ENCODE measurements at places on chromosomes 16 and 17.

GRCh38 chr17:58086953-58087352 lies 3.7 kb downstream of the DYNLL2 start:
- no peak for DNase-seq

DNA sequence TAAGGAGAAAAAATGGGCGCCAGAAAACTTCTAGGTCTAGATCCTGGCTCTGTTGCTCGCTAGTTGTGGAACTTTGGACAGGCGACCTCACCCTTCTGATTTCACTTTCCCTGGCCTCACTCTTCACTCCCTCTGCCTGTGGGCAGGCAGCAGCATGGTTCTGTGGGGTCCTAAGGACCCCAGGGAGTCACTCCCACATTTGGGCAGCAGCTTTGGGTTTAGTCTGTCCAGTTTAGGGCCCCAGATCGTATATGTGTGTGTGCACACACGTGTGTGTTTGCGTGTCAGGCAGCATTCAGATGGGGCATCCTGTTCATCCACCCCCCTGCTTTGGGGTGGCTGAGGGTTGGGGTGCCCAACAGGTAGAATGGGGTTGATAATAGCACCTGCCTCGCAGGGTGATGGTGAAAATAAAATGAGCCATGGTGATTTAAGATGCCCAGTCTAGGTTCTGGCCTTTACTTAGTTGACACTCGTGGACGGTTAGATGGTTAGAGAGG lies 102.2 kb downstream of the RAB11FIP4 start:
- DNase-seq, result no peak

DNA sequence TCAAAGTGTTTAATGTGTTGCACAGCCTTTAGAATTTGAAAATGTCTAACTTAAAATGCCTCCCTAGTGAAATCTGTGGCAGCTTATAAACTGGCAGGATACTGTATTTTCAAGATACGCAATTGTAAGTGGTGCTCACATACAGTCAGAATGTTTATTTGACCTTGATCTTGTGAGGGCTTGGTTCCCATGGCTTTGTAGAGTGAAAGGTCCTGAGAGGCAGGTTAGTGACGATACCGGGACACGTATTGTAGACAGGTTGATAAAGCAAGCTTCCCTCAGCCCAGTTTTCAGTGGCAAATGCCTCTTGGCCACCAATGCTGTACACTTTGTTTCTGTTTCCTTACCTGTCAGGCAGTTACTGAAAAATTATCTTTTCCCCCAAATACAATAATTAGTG lies 426.6 kb downstream of the MAF start:
- DNase-seq, result no peak

DNA sequence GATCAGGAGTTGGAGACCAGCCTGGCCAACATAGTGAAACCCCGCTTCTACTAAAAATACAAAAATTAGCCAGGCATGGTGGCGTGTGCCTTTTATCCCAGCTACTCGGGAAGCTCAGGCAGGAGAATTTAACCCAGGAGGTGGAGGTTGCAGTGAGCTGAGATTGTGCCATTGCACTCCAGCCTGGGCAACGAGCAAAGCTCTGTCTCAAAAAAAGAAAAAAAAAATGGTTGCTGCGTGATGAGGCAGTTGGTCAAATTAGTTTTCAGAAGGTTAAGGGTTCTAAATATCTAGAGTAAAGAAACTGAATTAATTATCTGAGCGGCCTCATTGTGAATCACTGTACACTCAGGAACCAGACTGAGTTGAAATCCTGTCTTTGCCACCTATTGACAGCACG lies 3.5 kb upstream of the CD68 start:
- no peak for DNase-seq

GRCh38 chr16:48950184-48950583 lies 331.5 kb downstream of the CBLN1 start:
- DNase-seq, result no peak

- no peak for DNase-seq
Measured at GRCh38 chr16:49452578-49452977, 79.0 kb downstream of the C16orf78 start.

- no peak for DNase-seq
Measured at GRCh38 chr16:27813591-27813990, 249.9 kb downstream of the GSG1L start.

DNA sequence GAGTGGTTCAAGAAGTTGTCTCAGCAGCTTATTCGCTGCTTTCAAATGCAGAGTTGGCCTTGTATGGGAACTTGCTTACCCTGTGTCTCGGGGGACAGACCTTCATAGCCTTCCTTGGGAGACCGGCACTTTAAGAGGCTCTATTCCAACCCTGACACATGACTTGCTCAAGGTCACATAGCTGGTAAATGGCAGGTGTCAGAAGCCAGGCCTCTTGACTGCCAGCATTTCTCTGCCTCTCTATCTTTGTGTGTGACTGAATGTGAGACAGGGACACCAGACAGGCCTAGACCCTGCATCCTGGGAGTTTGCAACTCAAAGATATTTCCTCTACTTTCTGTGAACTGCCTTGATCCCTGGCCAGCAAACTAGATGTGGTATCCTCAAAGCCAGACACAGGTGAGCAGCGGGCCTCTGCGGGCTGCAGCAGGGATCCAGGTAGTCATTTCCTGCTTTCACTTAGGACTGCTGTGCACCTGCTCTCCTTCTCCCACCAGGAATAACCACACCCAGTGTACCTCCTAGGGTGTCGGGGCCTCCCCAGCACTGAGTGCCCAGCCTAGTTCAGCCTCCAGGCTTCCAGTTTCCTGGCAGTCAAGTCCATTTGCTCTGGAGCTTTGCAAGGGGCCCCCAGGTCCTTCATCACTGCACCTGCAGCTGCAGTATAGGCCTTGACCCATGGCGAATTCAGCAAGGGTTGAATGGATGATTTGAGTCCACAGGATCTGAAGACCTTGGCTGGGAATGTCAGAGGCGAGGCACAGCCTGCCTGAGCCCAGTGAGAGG lies 116.6 kb upstream of the TNRC6C start:
- DNase-seq, result no peak

DNA sequence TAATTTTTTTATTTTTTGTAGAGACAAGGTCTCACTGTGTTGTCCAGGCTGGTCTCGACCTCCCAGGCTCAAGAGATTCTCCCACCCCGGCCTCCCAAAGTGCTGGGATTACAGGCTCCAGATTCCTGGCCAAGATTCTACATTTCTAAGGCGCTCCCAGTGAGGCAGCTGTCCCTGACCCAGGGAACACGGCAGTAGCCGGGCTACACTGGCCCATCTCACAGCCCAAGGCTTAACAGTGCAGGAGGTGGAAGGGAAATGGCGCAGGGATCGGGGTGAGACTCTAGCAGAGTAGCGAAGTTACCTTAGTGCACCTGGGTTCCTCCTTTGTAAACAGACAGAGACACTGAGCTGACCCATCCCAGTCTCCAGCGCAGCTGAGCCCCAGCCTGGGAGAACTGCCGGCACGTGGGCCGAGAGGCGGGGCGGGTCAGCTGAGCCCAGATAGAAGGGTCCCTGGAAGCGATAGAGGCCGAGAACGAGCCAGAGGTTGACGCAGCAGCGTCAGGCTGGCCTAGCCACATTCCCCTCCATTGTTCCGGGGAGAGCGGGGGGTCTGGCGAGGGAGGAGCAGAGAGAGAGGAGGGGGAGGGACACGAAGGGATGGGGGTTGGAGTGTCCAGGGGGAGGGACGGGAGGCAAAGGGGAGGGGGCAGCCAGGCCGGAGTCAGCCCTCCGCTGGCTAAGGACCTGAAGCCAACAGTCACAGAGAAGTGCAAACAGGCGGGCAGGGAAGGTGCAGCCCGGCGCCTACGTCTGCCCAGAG lies 2.5 kb downstream of the CARHSP1 start:
- DNase-seq, result no peak

DNA sequence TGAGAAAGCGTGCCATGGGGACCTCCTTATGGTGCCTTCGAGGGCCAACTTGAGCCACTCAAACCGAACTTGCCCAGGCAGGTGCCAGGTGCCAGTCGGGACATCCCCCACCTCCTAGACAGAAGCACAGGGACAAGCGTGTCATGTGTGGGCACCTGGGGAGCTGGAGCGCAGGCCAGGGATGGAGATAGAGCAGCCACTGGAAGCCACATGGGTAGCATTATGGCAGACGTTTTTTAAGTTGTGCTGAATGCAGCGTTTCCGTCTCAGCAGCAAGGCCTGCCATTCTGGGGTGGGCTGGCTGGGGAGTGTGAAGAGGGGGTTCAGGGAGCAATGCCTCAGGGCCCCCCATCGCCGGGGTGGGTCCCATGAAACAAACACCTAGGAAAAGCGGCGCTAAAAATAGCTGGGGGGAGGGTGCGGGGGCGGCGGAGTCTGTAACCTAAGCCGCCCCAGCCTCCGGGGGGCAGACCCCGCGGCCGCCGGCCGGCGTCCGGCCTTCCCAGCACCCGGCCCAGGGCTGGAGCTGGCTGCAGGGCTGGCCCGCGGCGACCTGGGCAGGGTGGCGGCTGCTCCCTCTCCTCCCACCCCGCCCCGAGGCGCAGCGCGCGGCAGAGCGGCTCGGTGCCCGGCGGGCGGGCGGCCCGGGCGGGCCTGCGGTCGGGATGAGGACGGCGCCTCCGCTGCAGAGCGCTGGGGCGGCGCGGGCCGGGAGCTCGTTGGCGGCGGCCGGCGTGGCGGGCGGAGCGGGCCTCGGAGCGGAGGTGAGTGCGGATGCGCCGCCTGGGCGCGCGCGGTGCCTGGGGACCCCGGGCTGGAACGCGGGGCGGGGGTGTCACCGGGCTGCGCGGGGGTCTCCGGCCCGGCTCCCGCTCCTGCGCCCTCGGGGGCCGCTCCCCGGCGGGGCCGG lies at the start of gene ZNF469:
TSS of gene ZNF469 (plus strand) at position 469 of the 910 bp plus-strand sequence. CDS start 44,512 bp downstream, outside the sequence.
- no peak for DNase-seq

- no peak for DNase-seq
Measured at GRCh38 chr17:67316781-67317180, 49.6 kb downstream of the PSMD12 start.

DNA sequence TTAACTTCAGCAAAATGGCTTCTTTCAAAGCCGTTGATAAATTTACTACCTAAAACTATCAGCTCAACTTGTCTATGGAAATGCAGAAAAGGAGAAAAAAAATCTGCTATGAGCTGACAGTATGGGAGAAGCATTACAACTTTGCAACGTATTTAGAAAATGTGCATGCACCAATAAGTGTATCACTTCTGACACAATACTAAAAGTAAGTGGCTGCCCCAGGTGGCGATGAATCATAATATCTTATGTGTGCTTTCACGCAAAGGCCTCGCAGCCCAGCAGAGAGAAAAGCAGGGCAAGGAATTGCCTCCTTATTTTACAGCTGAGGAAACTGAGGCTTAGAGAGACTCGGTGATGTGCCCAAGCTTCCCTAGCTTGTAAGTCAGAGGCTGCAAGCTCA lies 101.8 kb downstream of the SALL1 start:
- DNase-seq, result no peak

- DNase-seq, result no peak
Measured at GRCh38 chr16:57736419-57737351, 1.1 kb downstream of the KATNB1 start.

- no peak for DNase-seq
Measured at GRCh38 chr17:40027614-40028012, 12.4 kb downstream of the CSF3 start.

DNA sequence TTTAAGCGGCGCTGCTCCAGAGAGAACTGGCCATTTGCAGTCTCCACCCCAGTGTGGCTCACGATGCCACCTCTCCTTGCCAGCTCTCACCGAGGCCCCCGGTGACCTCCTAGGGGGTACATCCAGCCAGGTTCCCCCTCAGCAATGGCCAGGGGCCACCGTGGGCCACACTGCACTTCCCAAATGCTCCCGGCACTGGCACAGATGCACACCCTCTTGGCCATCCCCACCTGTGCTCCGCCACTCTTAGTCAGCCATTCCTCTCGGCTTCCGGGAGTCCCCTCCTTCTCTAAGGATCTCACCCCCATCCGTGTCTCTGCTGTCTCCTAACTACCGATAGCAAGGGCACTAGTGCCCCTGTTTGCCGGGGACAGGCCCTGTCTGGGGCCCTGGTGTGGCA lies 25.8 kb downstream of the MLYCD start:
- no peak for DNase-seq

DNA sequence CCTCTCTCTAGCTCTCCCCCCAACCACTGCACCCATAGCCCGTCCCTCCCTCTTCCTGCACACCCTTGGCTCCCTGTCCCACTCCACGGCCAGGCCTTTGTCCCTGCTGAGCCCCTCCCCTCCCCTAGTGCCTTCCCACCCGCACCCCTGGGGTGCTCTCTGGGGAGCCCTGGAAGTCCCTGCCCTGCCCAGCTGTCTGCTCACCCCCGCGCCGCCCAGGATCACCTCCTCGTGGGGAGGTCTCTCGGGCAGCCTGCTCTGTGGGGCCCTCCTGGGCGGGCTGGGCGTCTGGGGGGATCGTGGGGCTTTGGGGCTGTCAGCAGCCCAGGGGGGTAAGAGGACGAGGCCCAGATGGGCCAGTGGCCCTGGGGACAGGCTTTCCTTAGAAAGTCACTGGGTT lies 18.1 kb downstream of the CACNA1H start:
- no peak for DNase-seq

DNA sequence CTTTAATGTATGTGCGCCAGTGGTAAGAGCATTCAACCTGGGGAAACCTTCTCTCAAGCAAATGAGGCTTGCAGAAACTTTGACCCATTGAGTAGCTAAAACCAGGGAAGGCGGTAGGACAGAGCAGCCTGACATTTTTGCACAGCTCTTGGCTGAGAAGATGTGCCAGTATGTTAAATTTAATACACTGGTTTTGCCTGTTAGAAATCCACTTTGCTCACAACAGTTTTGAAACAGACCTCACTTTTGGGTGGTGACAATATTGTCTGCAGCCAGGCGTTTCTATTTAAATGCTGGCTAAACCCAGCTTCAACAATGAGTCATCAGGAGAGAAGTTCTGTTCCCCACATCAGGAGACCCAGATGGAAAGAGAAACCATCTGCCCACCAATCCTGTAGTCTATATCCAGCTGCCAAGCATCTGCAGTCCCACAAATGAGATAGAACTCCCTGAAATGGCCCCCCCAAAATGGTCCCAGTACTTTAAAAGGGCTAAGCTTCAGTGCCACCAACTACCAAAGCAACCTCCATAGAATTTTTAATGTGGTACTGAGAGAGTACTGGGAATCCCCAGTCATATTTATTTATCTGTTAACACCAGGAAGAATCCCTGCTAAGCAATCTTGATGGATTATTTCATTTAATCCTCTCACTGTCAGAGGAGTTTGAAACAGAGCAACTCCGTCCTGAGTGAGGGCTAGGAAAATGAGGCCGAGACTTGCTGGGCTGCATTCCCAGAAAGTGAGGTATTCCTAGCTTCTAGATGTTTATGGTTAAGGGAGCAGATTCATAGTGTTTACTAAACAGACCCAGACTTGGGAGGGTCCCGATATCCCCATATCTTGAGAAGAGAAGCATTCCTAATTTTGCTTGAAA lies 29.0 kb upstream of the CLEC3A start:
- DNase-seq, result no peak
